ENCODE measurements at places on chromosomes 1 and 21.

GRCh38 chr1:226863446-226863845 is 7.0 kb upstream of the PSEN2 start:
- DNase-seq: no peak

DNA sequence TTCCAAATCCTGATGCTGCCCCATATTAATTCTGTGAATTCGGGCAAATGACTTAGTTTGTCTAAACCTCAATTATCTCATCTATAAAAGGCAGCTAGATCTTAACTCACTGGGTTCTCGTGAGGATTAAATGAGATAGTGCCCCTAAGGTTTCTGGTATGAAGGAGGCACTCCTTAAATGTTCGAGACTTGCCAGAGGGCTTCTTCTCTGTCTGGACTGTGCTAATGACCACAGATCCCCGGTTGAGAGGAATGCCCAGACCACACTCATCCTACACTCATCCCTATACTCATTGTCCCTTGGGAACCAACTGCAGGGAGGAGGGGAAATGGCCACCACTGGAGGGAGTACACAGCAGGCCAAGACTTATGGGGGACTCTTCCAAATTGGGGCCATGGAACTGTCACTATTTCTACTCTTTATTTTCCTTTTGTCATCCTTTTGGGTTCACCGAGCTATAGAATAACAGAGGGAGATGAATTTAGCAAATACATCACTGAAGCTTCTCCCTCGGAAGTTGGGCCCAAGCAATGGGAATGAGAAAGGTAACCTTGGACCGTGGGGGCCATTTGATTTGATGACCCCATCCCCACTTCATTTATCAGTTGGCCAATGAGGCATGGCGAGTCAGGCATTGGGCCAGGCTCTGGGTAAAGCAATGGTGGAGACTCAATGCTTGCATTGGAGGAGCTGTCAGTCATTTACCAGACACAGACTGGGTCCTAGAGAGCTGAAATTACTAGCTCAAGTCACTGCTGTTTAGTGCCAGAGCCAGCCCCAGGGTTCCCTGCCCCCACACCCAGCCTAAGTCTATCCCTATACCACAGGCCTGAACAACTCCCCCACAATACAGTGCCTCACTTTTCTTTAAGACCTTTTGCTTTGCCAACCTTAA is 5.1 kb downstream of the ATF3 start:
- DNase-seq: peak; percentile 11

- no peak for DNase-seq
Observed at GRCh38 chr1:160428053-160428452, 27.7 kb downstream of the VANGL2 start.

DNA sequence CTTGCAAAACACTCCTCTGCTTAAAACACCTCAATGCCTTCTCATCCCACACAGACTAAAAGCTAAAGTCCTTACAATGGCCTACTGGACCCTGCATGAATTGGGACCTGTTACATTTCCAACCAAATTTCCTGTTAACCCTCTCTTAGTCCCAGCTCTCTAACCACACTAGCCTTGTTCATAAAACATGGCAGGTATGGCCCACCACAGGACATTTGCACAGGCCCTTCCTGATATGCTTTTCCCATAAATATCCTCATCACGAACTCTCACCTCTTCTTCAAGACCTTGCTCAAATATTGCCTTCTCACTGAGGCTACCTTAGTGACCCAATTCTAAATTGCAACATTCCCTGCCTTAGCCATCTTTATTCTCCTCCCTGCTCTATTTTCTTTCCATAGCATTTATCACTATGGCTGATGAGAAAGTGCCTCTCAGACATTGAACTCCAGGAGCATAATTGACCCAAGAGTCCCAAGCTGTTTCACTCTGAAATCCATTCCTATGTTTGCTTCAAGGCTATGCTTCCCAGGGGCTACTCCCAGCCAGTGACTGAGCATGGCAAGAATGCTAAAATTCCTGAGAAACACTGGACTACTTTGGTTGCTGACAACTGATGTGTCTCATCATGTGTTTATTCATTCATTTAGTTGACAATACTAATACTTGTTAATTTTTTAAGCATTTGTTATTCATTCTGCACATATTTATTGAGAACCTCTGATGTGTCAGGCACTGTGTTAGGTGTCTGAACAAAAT is 2.7 kb upstream of the PALMD start:
- DNase-seq: no peak

DNA sequence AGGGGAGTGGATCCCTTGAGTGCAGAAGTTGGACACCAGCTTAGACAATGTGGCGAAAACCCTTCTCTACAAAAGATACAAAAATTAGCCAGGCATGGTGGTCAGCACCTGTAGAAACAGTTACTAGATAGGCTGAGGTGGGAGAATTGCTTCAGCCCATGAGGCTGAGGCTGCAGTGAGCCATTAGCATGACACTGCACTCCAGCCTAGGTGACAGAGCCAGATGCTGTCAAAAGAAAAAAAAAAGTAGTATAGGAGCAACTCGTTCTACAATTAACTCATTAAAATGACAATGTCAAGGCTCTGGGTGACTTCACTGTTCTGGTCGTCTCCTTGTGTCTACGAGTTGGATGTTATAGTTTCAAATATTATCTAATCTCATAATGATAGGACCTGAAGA is 370.6 kb upstream of the NCAM2 start:
- no peak for DNase-seq

GRCh38 chr1:223825767-223826748 is 19.7 kb downstream of the TP53BP2 start:
- no peak for DNase-seq

- DNase-seq: no peak
Observed at GRCh38 chr1:41884256-41885230, 34.2 kb downstream of the HIVEP3 start.

DNA sequence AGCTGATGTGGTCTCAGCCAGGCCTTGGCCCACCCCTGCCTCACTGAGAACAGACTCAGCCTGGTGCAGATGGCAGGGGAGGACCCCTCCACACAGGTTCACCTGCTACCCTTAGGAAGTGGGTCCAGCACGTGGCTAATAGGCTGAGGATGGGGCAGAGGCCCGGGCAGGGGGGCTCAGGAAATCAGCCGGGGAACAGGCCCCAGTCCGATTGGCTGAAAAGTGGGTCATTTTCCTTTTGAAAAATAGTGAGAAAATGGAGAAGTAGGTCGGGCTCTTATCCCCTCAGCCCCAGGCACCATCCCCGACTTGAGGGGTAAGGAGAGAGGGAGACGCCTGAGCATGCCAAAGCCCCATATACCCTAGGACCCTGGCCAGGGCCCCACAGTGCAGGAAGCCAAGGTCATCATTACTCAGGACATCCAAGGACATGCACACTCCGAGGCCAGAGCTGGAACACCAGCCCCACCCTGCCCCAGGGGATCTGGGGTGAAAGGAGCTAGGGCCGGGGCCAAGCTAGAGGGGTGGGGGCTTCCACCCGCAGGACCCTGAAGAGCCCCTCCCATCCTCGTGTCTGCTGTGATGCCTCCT is 11.0 kb downstream of the DLGAP3 start:
- DNase-seq: no peak

DNA sequence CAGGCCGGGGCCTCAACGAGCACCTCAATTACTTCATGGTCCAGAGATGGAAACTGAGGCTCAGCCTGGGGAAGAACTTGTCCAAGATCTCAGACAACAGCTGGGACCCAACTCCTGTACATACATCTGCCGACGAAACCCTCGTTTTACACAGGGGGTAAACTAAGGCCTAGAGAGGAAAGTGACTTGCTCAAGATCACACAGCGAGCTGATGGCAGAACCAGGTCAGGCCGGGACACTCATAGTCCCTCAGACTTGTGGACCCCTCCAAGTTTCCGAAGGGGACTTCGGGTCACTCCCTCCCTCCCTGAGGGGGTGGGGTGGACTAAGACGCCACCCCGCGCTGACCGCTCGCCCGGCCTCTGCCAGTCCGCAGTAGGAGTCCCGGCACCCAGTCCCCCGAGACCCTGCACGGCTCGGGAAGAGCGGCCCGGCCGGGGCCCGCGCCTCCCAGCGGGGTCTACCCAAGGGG is 430 bp downstream of the WASF2 start:
- no peak for DNase-seq

GRCh38 chr21:32192291-32193097 is 86.4 kb downstream of the MIS18A start:
- DNase-seq: no peak

DNA sequence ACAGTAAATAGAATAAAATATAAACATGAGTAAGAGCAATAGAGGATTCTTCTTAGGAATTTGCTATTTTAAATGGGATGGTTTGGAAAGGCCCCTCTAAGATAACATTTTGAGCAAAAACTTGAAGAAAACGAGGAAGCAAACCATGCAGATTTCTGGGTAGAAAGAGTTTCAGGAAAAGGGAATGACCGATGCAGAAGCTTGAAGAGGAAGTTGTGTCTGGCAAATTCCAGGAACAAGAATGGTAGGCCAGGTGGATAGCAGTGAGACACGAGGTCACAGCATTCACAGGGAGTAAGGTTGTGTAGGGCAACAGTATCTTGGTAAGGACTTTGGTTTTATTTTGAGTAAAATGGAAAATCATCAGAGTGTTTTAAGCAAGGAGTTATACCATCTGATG is 108.9 kb downstream of the PEX14 start:
- DNase-seq: no peak

DNA sequence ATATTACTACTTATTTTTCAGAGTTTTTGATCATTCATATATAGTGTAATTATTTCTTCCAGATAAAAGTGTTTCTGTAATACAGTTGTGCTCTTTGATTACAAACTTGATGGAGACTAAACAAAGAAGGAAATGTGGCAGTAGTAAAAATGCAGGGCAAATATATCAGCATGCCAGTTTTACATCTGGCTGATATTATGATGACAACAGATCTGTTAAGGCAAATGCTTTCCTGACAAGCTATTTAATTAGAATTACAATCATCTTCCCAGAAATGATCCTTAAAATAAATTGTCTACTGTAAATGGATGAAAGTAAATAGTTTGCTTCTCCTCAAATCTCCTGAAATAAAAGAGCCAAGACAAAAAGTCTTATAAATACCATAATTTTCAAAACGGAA is 1659.8 kb downstream of the BRINP3 start:
- no peak for DNase-seq

DNA sequence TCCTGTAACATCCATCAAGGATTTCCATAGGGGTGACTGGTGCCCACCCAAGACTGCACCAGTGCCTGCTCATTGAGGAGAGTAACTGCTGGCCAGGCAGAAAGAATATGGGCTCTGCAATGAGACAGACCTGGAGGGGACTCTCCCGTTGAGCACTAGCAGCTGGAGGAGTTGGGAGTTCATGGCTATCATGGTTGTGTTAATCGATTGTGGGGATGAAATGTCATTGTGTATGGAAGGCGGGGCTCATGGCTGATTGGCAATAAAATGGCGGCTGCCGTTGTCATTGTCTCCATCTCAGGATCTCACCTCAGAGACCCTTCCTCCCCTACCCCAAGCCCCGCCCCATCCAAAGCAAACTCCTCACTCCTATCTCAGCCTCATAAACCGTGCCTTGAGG is 3.9 kb downstream of the TMEM125 start:
- no peak for DNase-seq

DNA sequence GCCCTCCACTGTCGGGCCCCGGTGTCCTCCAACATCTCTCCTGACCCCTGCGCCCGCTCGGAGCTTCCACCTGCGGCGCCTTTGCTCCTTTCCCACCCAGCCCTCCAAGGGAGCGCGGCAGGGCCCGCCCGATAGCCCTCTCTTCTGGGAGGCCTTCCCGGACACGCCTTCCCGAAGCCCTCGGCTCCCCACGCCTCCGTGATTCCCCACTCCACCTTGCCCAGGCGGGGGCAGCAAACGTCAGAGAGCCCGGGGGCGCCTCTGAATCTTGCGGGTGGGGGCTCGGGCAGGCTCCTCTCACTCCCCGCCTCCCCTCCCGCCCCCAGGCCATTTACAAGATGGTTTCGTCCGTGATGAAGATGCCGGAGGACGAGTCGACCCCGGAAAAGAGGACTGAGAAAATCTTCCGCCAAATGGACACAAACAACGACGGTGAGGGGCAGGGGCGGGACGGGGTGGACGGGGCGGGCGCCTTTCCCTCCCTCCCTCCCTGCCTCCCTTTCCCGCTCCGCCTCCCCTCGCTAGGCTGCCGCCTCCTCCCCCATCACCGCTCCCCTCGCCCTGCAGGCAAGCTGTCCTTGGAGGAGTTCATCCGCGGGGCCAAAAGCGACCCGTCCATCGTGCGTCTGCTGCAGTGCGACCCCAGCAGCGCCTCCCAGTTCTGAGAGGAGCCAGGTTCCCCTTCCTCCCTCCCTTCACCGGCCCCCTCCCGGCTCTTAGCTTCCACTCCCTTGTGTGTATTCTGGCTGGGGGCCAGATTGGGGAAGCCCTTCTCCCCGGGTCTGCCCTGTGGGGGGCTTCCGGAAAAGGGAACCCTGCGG is 7.1 kb downstream of the HPCA start:
- DNase-seq: no peak

DNA sequence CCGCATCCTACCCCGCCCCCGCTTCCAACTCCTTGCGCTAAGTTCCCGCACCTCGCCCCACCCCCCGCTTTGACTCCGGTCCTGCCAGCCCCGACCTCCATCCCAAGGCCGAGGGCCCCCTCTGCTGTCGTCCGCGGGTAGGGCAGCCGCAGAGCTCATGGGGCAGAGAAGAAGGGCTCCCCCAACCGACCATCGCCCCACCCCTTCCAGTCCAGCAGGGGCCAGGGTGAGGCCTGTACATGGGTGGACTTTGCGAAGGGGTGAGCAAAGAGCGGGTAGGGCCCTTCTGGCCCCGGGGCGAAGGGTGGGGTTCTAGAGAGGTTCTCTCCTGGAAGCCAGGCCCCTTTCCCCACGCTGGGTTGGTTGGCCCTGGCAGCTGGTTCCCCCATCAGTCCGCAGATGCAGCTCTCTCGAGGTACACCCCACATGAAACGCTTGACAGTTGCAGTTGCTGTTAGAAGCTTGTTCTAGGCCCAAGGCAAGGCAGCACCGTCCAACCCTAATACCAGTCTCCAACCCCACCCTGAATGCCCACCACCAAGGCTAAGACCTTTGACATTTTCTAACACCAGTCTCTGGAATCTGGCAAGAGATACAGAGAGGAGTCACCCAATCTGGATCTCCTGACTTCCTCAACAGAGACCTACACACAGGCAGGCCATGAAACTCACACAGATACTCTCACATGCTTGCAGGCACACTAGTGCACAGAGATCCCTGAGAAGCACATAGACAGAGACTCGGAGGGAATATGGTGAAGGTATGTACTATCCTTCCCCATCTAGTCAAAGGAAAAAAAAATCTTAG is 25.3 kb upstream of the ADGRB2 start:
- peak; percentile 91 for DNase-seq

- no peak for DNase-seq
Observed at GRCh38 chr1:30323352-30323751, 400.0 kb downstream of the MATN1 start.

GRCh38 chr1:100882698-100883097 is 11.9 kb downstream of the EXTL2 start:
- no peak for DNase-seq

Data from GM06990 (cell line).